AG04450 (cell line): ENCODE measurements at places on chromosomes 6 and 20.

- DNase-seq = no peak
Measured at GRCh38 chr6:81762606-81763005, 10.1 kb upstream of the TENT5A start.

- no peak for DNase-seq
Measured at GRCh38 chr6:29633534-29633905, 537 bp upstream of the GABBR1 start.

- DNase-seq = no peak
Measured at GRCh38 chr6:161684731-161685475, 411.0 kb upstream of the AGPAT4 start.

DNA sequence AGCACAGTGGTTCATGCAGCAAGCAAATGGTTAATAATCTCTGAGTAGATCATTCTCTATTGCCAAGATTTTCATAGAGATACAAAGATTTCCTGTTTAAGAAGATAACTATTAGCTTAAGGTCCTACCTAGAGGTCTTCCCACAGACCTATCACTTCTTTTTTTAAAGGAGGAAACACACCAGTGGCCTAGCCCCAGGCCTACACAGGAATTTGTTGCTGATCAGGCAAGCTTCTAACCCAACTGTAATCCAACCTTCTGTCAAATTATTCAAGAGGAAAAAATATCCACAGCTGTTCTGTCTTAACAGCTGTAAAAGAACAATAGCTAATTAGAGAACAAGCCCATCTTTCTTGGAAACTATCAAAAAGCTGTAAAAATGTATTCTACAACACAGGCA, 332.8 kb downstream of the BTBD9 start:
- no peak for DNase-seq

GRCh38 chr6:165184192-165184979, 125.0 kb downstream of the C6orf118 start:
- no peak for DNase-seq

- DNase-seq = no peak
Measured at GRCh38 chr20:42749556-42749955, 440.1 kb downstream of the PTPRT start.

DNA sequence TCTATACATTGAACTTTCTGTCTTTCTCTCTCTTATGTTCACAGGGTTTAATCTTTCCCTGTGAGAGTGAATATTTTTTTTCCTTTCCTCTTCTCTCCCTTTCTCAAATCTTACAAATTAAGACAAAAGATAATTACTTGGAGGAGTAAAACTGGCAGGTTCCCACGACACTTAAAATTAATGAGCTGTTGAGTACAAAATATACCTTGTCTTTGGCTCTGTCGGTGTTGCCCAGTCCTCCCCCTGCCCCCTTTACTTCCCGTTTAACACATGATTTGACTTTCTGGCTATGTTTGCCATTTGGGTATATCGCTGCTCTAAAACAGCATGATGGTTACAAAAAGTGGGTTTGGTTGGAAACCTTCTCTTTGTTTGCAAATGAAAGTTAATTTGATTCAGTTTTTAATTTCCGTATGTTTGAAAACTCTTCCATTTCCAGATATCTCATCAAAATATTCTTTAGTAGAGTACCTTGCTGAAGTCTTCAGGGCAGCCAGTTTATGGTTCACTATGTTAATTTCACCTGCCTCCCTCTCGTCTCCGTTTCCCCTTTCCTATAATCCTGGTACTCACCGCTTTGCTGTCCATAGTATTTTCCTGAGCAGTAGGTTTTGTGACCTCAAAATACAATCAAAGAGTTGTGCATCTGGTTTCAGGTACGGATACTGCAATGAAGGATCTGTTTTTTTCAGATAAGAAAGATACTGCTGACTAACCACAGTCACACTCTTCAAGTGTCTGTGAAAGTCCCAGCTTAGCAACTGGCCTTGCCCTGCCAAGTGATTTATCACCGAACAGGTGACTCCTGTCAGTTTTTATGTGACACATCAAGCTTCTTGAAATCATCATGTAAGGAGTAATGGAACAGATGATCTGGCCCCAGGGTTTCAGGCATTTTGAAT, 181.2 kb downstream of the DTNBP1 start:
- no peak for DNase-seq

- no peak for DNase-seq
Measured at GRCh38 chr6:157370755-157371154, 10.2 kb upstream of the ZDHHC14 start.

DNA sequence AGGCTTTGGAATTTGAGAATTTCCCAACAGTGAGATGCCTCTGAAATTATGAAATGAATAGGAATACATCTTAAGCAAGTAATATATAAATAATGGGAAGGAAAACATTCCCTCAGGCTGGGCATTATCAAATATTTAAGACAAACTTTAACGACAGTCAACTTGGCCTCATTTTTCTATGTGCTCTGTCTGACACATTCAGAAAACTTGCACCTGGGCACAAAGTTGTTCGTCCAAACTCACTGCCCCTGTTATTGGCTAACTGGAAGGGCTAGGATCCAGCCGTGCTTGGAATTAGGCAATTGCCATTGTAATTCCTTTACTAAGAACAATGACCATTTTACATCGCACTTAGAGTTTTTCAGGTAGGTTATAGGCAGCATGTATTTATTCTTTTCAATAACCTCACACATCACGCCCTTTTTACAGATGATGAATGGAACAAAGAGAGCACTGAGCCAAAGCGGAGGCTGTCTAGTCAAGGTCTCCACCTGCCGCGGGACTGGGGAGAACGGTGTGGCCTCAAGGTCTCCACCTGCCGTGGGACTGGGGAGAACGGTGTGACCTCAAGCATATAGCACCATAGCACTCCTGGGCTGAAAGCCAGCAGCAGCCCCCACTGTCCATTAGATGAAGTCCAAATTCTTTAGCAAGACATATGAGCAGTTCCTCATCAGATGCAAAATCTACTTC, 40.7 kb upstream of the FOXQ1 start:
- no peak for DNase-seq

GRCh38 chr6:15841937-15842726, 179.3 kb upstream of the DTNBP1 start:
- DNase-seq = no peak

DNA sequence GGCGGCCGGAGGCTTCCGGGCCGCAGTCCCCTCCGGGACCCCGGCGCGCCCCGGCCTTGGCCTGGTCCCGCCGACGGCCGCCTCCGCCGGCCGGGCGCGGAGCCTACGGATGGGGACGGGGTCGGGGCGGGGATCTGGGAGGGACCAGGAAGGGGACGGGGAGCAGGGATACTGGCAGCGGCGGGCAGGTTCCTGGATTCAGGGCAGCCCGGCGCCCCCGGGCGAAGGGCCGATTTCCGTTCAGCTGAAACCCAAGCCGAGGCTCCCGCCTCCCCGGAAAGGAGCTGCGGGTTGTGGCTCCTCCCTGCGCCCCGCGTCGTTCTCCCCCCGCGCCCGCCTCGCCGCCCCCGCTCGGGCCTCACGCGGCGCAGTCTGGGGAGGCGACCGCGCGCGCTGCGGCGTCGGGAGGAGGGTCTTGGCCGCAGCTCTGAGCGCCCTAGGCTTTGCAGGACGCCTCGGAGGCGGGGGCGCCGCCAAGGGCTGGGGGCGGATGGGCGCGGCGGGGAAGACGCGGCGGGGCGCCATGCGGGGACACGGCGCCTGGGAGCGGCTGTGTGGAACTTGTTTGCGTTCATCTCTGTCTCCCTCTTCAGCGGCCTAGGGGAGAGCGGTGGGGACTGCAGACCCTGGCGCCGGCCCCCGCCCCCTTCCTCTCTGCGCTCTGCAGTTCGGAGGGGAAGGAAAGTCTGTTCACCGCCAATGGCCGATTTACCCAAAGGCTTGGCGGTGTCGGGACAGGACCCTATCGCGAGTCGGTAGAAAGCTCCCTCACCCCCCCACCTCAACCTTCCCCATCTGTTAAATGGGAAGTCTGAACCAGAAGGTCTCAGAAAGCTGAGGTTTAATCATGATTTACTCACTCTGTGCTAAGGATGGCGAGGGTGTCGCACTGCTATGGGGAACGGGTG, 22.7 kb upstream of the TMEM181 start:
- no peak for DNase-seq

DNA sequence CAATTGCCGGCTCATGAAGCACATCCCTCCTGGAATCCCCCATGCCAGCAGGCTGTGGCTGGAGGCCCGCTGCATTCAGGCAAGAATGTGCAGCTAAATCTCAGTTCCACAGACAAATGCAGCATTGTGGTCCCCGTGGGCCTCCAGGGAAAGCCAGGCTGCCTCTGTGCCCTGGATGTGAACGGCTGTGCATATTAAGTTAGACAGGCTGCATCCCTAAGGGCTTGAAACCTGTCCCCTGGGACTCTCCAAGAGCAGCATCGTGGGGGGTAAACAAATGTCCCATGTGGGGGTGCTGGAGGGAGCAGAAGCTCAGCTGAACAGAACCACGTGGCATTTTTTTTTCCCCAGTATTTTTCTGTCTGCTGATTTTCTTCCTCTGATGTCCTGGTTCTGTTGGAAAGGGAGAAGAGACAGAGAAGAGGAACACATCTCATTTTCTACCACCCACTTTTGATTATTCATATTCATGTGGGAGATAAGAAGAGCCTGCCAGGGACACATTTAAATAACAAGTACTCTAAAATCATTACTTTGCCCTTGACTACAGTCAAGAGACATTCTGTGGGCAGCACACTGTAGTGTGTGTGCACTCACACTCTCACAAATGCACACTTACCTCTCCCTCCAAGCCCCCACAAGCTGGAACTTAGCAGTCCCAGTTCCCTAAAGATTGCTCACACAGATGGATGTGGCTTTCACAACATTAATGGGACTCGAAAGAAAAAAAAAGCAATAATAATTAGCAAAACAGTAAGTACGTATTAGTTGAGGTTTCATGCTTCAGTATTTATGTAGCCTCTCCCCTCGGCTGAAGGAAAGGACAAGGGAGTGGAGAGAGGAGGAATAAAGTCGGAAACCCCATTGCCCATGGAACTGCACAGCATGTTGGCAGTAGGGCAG, 16.9 kb downstream of the GFOD1 start:
- no peak for DNase-seq

- no peak for DNase-seq
Measured at GRCh38 chr6:135267085-135267484, 86.0 kb downstream of the MYB start.

- DNase-seq = no peak
Measured at GRCh38 chr20:49882171-49882970, 33.0 kb downstream of the SPATA2 start.

- peak; percentile 86 for DNase-seq
Measured at GRCh38 chr6:89035252-89036101, 45.1 kb upstream of the PNRC1 start.

- DNase-seq = no peak
Measured at GRCh38 chr6:56837322-56837894, 117.5 kb upstream of the BEND6 start.

- no peak for DNase-seq
Measured at GRCh38 chr6:6560909-6561308, 27.6 kb upstream of the LY86 start.

DNA sequence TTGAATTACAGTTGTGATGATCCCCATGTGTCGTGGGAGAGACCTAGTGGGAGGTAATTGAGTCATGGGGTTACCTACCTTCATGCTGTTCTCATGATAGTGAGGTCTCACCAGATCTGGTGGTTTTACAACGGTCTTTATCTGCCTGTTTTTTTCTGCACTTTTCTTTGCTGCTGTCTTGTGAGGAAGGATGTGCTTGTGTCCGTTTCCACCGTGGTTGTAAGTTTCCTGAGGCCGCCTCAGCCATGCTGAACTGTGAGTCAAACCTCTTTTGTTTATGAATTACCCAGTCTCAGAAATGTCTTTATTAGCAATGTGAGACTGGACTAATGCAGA, 6.5 kb upstream of the RANBP9 start:
- DNase-seq = no peak

- no peak for DNase-seq
Measured at GRCh38 chr6:23630726-23631635, 495.0 kb upstream of the NRSN1 start.

- DNase-seq = no peak
Measured at GRCh38 chr6:147141711-147142308, 62.4 kb upstream of the STXBP5 start.
